ENCODE measurements at places on chromosomes 16 and 17. TPM values are rescaled to one million over a fixed set of nuclear protein-coding genes. Genes with fewer than 3 reads are reported as not detected.

NPIPA8 gene
- not detected for total RNA-seq

RMI2 gene
- total RNA-seq, result 0.94 TPM

KCNH4 gene
- 0.12 TPM for total RNA-seq

CRYM gene
- total RNA-seq, result not detected

TVP23A gene
- not detected for total RNA-seq

MEOX1 gene
- under 0.01 TPM for total RNA-seq

NDE1 gene
- total RNA-seq, result 30.0 TPM

UTS2R gene
- not detected for total RNA-seq

SMIM5 gene
- total RNA-seq, result not detected

WSCD1 gene
- total RNA-seq, result 0.08 TPM

Data from smooth muscle cell of the coronary artery (primary cell).